ENCODE measurements at places on chromosomes 2 and 18. TPM values are rescaled to one million over a fixed set of nuclear protein-coding genes. Genes with fewer than 3 reads are reported as not detected.

GRCh38 chr2:231347081-231347480, 48.4 kb upstream of the B3GNT7 start:
- no peaks in the 10 kb centered on the region for H3K4me1 ChIP-seq
- DNase-seq: no peak
- H3K36me3 ChIP-seq: no peaks in the 10 kb centered on the region
- no peak overlapping the region for H3K27ac ChIP-seq

TMEM178A gene
- total RNA-seq: 14.0 TPM

- DNase-seq: no peak
- no peak overlapping the region for H3K4me3 ChIP-seq
- no peaks in the 10 kb centered on the region for H3K36me3 ChIP-seq
- H3K27me3 ChIP-seq: no peaks in the 10 kb centered on the region
- H3K27ac ChIP-seq: no peak overlapping the region
Measured at GRCh38 chr18:5519448-5520298, 24.1 kb downstream of the EPB41L3 start.

GRCh38 chr18:24762511-24762910, 302.1 kb downstream of the HRH4 start:
- H3K36me3 ChIP-seq: no peaks in the 10 kb centered on the region
- no peaks in the 10 kb centered on the region for H3K4me1 ChIP-seq
- no peaks in the 10 kb centered on the region for H3K27me3 ChIP-seq
- H3K27ac ChIP-seq: no peak overlapping the region

NEB gene
- 2.6 TPM for total RNA-seq

CREG2 gene
- 2.2 TPM for total RNA-seq

DNA sequence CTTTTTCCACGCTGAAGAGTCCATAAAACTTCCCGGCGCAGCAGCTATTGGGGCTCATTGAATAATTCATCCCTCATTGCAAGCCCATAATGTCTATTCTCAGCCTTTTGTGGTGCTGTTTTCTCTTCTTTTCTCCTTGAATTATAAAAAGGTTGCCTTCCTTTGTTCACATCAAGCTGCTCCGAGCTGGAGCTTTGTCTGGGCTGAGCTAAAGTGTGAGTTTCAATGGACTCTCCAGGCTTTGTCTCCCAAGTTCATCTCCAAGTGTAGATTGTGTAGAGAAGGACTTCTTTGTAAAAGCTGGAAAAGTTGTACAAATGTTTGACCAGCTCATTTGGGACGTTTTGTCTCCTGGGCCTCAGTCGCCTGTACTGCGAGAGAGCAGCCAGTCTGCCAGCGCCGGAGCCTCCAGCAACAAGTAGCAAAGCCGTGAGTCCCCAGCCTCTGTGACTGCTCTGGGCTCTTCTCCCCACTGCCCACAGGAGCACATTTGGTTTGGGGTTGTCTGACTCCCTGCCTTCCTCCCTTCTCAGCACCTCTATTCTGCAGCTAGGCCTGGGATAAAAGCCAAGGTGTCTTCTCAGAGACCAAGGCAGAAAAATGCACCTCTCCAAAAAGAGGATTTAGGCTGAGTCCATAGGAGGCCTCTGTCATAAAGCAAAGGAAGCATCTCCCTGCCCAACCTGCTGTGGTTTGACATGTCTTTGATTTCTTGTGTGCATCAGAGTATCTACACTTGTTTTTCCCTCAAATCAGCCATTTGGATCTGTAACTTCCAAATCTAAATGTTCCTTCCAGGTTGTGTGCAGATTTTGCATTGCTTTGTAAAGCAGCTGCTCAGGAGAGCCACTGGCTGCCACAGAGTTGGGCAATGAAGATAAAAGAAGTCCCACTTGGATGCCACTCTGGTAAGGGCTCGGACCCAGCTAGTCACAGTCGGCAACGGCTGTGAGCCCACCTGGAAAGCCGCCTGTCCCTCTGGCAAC, 6.4 kb downstream of the PAX3 start:
- no peak for DNase-seq
- no peak overlapping the region for H3K4me3 ChIP-seq
- H3K36me3 ChIP-seq: no peaks in the 10 kb centered on the region
- H3K27ac ChIP-seq: no peak overlapping the region
- H3K27me3 ChIP-seq: peaks cover 97% of the 10 kb centered on the region

DNA sequence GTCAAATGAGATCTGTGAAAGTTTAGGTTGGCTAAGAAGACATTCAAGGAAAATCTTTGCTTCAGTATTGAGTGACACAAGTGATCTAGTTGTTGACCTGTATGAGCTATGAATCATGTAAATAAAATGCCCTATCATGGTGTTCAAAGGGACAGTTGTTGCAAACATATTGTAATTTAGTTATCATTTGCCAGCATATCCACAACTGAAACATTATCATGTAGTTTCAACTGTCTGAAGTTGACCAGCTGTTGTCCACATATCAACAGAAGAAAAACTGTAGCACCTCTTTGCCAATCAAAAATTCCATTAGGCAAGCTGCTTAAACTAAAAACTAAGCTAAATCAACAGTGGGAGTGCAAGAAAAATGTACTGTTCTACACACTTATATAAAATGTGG, 527.1 kb upstream of the NRXN1 start:
- H3K4me3 ChIP-seq: no peak overlapping the region
- no peaks in the 10 kb centered on the region for H3K36me3 ChIP-seq
- H3K27me3 ChIP-seq: no peaks in the 10 kb centered on the region
- no peak overlapping the region for H3K27ac ChIP-seq

Data from H1 (cell line).